ENCODE measurements at places on chromosomes 3 and 15. TPM values are rescaled to one million over a fixed set of nuclear protein-coding genes. Genes with fewer than 3 reads are reported as not detected.
A peak's percentile ranks its signal among the peaks of the same experiment; 100 is the strongest.

- H3K4me3 ChIP-seq, result no peak overlapping the region
- H3K36me3 ChIP-seq, result no peaks in the 10 kb centered on the region
- no peaks in the 10 kb centered on the region for H3K27me3 ChIP-seq
- no peaks in the 10 kb centered on the region for H3K4me1 ChIP-seq
- no peak for DNase-seq
Observed at GRCh38 chr3:66604481-66604880, 103.7 kb upstream of the LRIG1 start.

DNA sequence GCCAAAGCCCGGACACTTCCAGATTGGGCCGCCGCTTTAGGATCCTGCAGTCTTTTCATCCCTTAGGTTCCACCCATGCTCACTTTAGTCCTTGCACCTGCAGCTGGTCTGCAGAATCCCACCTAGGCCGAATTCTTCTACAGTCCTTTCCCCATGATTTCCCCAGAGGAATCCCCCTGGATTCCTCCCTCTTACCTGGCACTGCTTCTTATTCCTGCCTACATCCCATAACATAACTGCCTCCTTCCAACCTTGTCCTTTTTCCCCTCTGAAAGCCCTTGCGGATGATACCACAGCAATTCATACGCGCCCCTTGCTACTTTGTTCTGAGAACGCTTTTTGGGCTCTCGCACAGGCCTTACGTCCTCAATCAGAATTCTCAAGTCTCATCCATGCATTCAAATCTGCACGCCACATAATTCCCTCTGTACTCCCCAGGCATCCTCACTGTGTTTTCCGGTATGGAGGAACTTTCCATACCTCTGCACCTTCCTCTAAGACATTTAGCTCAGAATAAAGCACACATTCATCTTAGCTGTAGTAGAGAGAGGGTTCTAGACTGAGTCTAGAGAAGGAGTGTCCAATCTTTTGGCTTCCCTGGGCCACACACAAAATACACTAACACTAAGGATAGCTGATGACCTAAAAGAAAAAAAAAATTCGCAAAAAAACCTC, 619 bp downstream of the EIF2AK4 start:
- no peaks in the 10 kb centered on the region for H3K27me3 ChIP-seq
- no peak for DNase-seq
- H3K36me3 ChIP-seq, result no peaks in the 10 kb centered on the region
- H3K27ac ChIP-seq, result peak overlapping the region; percentile 79
- peak overlapping the region; percentile 58 for H3K4me3 ChIP-seq

- no peaks in the 10 kb centered on the region for H3K27me3 ChIP-seq
- H3K27ac ChIP-seq, result peak overlapping the region; percentile 68
- no peak overlapping the region for H3K4me3 ChIP-seq
- no peaks in the 10 kb centered on the region for H3K36me3 ChIP-seq
Observed at GRCh38 chr3:121943431-121943830, 49.2 kb downstream of the SLC15A2 start.

DNA sequence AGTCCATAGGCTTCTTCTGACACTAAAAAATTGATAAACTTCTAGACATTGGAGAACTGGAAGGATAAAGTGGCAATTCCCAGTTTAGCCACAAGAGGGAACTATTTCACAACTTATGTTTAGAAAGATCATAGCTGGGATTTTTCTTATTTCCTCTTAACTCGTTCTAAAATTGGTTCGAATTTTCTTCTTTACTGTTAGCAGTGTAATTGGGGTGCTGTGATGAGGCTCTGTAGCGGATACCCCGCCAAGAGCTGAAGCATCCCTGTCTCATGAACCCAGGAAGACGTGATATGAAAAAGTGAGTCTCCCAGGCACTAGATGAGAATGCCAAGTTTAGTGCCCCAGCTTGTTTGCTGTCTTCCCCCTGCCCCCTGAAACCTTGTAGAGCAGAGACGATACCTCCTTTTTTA, 85.1 kb downstream of the PDCD6IP start:
- H3K36me3 ChIP-seq, result no peaks in the 10 kb centered on the region
- DNase-seq, result no peak
- no peaks in the 10 kb centered on the region for H3K27me3 ChIP-seq
- no peaks in the 10 kb centered on the region for H3K4me1 ChIP-seq

DNA sequence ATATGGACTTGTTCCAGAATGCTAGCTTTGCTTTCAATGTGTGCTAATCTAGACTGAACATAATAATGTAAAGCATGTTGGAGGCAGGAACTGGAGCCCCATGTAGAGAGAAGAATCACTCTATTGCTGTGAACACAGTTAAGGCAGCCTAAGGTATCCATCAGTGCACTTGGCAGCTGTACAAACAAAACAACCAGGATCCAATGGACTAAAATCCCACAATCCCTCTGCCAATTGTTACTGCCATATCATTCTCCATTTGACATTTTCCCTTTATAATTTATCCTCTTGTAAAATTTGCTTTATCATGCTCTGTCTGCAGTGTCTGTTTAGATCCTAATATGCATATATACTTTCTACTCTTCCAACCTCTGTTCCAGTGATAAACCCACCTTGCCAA, 756.8 kb upstream of the LMCD1 start:
- no peak overlapping the region for H3K4me3 ChIP-seq
- H3K27me3 ChIP-seq, result no peaks in the 10 kb centered on the region
- no peaks in the 10 kb centered on the region for H3K4me1 ChIP-seq
- no peak for DNase-seq
- no peak overlapping the region for H3K27ac ChIP-seq

DNA sequence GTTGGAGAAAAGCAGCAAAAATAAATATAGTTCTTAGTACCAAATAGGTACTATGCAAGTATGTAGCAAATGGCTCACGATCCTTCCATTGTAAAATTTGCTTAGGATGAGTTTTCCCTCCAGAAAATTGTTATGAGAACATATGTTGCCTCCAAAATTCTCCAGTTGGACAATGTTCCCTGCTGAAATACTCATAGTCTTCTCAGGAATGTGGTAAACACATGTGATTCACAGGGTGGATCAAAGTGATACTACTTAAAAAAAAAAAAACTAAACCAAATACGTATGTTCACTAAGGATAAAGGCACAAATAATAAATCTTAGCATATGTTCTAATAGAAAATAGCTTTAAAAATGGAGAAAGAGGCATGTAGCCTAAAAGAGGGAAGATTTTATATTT, 84.3 kb upstream of the ZNF385D start:
- H3K4me3 ChIP-seq, result no peak overlapping the region

DNA sequence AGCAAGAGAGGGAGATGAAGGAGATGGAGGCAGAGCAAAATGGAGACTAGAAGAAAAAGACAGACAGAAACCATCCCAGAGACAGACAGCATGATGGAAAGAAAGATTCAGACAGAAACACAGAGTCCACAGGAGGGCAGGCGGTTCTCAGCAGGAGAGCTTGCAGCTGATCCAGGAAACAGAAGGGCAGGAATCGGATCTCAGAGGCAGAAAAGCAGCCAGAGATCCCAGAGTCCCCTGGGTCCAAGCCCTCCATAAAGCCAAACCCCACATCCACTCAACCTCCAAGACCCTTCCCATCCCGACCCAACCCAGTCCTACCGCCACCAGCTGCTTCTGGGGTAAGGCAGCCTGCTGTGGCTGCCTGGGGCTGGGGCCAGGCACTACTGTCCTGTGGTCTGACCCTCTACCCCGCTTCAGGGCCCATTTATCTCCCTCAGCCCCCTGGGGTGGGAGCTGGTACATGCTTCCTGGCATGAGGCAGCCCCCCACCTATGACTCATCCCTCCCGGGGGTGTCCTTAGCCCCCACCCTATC, at the start of gene UCN2:
Gene UCN2, minus strand, starts transcription at position 400 of the 537 bp plus-strand sequence. CDS start 657 bp downstream, outside the sequence.
- no peak for DNase-seq
- no peaks in the 10 kb centered on the region for H3K4me1 ChIP-seq
- H3K4me3 ChIP-seq, result no peak within 1 kb of the TSS
- no peaks in the 10 kb centered on the region for H3K27me3 ChIP-seq
- no peaks in the 10 kb centered on the region for H3K36me3 ChIP-seq
- H3K27ac ChIP-seq, result no peak within 1 kb of the TSS

GRCh38 chr3:20736287-20736852, 550.4 kb upstream of the SGO1 start:
- no peak for DNase-seq
- no peak overlapping the region for H3K27ac ChIP-seq
- H3K4me1 ChIP-seq, result no peaks in the 10 kb centered on the region

DNA sequence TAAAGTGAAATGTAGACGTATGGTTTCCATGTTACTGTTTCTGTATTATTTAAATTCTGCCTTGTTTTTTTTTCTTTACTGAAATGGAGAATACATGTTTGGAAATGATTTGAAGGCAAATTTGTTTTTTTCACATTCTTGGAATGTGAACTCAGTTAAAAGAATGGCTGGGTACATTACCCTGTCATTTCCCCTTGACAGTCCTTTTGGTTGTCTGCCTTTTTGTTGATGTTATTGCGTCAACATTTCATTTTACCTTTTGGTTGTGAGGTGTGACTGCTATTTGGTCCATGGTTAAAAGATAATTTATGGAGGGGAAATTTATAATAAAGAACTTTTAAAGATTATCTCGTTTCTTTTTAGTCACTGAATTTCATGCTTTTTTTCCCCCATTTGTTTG, 3.2 kb upstream of the GPR171 start:
- H3K4me1 ChIP-seq, result no peaks in the 10 kb centered on the region
- no peaks in the 10 kb centered on the region for H3K27me3 ChIP-seq
- DNase-seq, result no peak
- no peaks in the 10 kb centered on the region for H3K36me3 ChIP-seq

GRCh38 chr15:74642348-74642733, 26.7 kb downstream of the CLK3 start:
- DNase-seq, result no peak
- peak overlapping the region; percentile 33 for H3K27ac ChIP-seq
- H3K4me1 ChIP-seq, result peaks cover 29% of the 10 kb centered on the region
- H3K4me3 ChIP-seq, result no peak overlapping the region

DNA sequence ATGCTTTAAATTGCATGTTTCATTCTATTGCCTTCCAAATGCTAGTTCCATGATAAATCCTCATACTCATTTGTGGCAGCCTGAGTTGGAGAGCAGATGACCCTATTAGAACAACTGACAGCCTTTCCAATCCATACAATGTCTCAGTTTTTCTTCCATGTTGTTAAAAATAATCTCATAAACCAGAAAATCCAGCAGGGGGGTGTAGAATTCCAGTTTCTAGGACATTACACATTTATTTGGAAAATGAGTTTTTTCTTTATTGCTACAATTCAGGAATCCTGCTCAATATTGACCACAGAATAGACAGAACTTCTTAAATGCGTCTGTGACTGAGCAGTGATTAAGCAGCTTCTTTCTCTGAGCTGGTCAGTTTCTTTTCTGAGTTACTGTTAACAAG, 174.2 kb upstream of the ATP10A start:
- H3K4me1 ChIP-seq, result no peaks in the 10 kb centered on the region
- no peaks in the 10 kb centered on the region for H3K27me3 ChIP-seq
- no peak overlapping the region for H3K4me3 ChIP-seq
- no peak for DNase-seq

- H3K27me3 ChIP-seq, result no peaks in the 10 kb centered on the region
- no peak overlapping the region for H3K27ac ChIP-seq
- DNase-seq, result no peak
- no peak overlapping the region for H3K4me3 ChIP-seq
- H3K4me1 ChIP-seq, result no peaks in the 10 kb centered on the region
Observed at GRCh38 chr15:77706482-77707244, 74.0 kb upstream of the LINGO1 start.

DNA sequence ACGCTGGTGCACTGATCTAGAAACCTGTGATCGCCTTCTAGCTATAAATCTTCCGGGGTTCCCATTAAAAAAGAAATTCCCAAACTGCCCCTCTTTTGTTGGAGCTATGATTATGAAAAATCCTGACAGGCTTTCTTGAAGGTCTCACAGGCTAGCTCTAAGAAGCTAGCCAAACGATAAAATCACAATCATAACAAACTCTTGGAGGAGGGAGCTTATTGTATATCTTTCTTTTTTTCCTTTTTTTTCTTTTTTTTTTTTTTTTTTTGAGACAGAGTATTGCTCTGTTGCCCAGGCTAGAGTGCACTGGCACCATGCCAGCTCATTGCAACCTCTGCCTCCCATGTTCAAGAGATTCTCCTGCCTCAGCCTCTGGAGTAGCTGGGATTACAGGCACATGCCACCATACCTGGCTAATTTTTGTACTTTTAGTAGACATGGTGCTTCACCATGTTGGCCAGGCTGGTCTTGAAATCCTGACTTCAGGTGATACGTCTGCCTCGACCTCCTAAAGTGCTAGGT, 72.0 kb downstream of the MYO1E start:
- H3K4me3 ChIP-seq, result no peak overlapping the region
- no peak for DNase-seq
- peak overlapping the region; percentile 8 for H3K27ac ChIP-seq
- H3K4me1 ChIP-seq, result peaks cover 7% of the 10 kb centered on the region

- no peak overlapping the region for H3K27ac ChIP-seq
- peak; percentile 4 for DNase-seq
- H3K36me3 ChIP-seq, result peaks cover 11% of the 10 kb centered on the region
- no peaks in the 10 kb centered on the region for H3K27me3 ChIP-seq
- no peaks in the 10 kb centered on the region for H3K4me1 ChIP-seq
- H3K4me3 ChIP-seq, result no peak overlapping the region
Observed at GRCh38 chr3:126346466-126346865, 10.7 kb downstream of the KLF15 start.

DNA sequence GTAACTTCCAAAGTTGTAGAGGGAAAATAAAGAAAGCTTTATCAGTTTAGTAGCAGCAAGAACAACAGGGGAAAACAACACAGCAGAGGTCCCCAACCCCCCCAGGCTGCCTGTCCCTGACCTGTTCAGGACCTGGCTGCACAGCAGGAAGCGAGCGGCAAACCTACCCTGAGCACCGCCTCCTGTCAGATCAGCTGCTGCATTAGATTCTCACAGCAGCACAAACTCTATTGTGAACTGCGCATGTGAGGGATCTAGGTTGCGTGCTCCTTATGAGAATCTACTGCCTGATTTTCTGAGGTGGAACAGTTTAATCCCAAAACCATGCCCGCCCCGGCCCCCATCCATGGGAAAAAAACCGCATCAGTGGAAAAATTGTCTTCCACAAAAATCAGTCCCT, 40.3 kb downstream of the USP50 start:
- no peak overlapping the region for H3K4me3 ChIP-seq
- no peaks in the 10 kb centered on the region for H3K4me1 ChIP-seq
- no peak for DNase-seq
- H3K36me3 ChIP-seq, result no peaks in the 10 kb centered on the region
- no peak overlapping the region for H3K27ac ChIP-seq

- H3K4me3 ChIP-seq, result no peak overlapping the region
- H3K27ac ChIP-seq, result no peak overlapping the region
- no peaks in the 10 kb centered on the region for H3K36me3 ChIP-seq
- no peaks in the 10 kb centered on the region for H3K4me1 ChIP-seq
- peak; percentile 23 for DNase-seq
- H3K27me3 ChIP-seq, result no peaks in the 10 kb centered on the region
Observed at GRCh38 chr15:55168350-55168974, 28.3 kb downstream of the RSL24D1 start.

The TIGIT gene
- polyA plus RNA-seq, result not detected

The NCK1 gene
- 10.5 TPM for polyA plus RNA-seq

The CLEC3B gene
- polyA plus RNA-seq, result 12.8 TPM

The DPPA2 gene
- polyA plus RNA-seq, result not detected

The CCR5 gene
- polyA plus RNA-seq, result 0.16 TPM

The B3GALNT1 gene
- 5.7 TPM for polyA plus RNA-seq

The UBA5 gene
- polyA plus RNA-seq, result 47.2 TPM

The NEIL1 gene
- polyA plus RNA-seq, result 71.0 TPM

The ZNF774 gene
- polyA plus RNA-seq, result 11.9 TPM

The POPDC2 gene
- 6.7 TPM for polyA plus RNA-seq

The ZNF502 gene
- polyA plus RNA-seq, result 5.2 TPM

The C2CD4A gene
- 3.5 TPM for polyA plus RNA-seq

The SENP7 gene
- polyA plus RNA-seq, result 6.7 TPM
